Urinary bladder (tissue), 4 donors: ENCODE measurements at places on chromosomes 2 and 18.

DNA sequence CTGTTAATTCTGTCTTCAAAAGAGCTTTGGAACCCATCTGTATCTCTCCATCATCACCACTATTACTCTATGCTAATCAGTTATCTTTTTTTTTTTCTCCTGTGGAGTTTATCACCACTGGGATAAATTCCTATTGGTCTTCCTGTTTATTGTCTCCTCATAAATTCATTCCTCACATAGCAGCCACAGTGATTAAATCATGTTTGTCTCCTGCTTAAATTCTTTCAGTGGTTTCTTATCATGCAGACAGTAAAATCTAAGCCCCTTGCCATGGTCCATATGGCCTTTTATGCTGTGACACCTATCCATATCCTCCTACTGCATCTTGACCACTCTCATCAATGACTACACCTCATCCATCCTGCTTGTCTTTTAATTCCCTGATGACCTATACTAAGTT lies 239.8 kb upstream of the ZEB2 start:
- no peak for DNase-seq

DNA sequence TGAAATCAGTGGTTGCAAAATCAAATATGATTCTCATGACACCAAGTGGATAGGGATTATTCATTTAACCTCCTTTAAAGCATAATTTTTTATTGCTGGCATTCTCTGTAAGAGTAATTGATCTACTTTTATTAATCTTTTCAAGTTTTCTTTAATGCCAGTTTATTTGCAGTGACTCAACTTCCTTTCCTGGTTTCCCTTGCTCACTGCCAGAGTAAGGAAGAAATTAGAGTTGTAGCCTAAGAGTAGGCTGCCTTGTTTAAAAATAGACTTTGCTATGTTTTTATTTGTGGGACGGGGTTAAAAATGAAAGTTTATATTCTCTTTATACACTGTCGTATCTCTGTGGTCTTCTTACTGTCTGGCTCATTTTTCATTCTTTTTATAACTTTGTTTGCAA lies 148.6 kb downstream of the WDR7 start:
- no peak for DNase-seq

- DNase-seq: no peak
Observed at GRCh38 chr18:65990174-65990690, 239.4 kb downstream of the CDH7 start.

- DNase-seq: no peak
Observed at GRCh38 chr2:45883603-45884000, 232.1 kb downstream of the PRKCE start.

DNA sequence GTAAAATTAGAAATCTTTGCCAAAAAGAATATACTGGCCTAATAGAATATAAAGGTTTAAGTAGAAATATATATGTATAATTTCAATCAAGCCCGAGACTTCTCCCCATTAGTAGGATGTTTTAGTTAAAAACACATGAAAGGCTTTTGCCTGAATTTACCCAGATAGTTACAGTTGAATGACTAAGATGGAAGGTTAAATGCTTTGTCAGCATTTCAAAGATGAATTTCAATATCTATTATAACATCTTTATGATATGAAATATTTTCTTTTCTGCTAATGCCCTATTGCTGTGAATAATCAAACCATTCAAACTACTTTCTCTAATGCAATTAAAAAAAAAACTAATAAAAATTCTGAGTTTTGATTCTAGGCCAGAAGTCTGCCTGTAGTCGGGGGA lies 18.0 kb upstream of the ABCA12 start:
- DNase-seq: no peak

DNA sequence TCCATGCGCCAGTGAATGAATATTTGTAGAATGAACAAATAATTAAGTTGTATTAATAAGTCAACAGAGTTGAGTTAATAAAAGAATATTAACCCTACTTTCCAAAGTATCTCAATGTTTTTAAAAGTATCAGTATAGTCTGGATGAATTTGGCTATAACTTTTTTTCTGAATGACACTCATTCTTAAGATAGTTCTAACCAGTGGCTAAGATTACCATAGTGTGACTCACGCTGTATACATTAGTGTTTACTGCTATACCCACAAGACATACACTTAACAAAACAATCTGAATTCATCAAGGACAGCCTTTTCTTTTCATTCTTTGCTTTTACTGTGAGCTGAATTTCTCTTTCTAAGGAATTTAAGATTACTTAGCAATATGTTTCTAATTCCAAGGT lies 77.0 kb upstream of the PDE1A start:
- DNase-seq: no peak

DNA sequence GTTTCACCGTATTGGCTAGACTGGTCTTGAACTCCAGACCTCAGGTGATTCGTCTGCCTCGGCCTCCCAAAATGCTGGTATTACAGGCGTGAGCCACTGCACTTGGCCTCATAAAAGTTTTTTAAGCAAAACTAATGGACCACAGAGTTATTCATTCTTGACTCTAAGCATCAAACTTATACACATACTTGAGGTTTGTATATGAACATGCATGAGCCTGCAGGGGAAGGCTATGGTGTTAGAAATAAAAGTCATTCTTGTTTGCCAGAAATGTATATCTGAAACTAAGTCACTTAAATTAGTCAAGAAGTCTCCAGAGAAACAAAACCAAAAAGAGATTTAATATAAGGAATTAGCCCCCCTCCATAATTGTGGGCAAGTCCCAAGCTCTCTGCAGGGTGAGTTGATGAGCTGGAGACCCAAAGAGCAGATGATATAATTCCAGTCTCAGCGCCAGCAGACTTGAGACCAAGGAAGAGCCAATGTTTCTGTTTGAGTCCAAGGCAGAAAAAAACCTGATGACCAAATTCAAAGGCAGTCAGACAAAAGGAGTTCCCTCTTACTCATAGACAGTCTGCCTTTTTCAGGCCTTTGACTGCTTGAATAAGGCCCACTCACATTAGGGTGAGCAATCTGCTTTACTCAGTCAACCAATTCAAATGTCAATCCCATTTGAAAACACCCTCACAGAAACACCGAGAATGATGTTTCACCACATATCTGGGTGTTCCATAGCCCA lies 69.0 kb upstream of the DSG1 start:
- no peak for DNase-seq

GRCh38 chr2:10514273-10514672 lies 66.1 kb upstream of the ODC1 start:
- no peak for DNase-seq

DNA sequence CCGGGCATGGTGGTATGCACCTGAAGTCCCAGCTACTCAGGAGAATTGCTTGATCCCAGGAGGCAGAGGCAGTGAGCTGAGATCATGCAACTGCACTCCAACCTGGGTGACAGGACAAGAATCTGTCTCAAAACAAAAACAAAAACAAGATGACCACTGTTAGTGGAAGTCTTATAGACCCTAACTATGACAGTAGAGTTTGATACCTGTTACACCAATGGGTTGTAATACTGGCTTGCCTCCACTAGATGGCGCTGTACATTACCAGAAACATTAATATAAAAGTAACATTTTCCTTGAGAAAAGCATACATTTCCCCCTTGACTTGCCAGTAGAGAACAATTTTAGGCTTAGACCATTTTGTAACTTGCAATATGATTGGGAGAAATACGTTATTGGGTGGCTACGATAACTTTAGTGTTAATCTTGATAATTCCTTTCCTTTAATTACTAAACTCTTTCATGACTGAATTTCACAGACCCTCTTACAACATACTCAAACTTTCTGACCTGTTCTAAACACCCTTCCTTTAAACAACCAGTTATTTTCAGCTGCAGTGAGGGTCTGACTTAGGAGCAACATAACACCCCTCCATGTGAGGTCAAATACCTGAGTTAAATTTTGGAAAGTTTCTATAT lies 19.5 kb downstream of the SLC25A52 start:
- DNase-seq: no peak

DNA sequence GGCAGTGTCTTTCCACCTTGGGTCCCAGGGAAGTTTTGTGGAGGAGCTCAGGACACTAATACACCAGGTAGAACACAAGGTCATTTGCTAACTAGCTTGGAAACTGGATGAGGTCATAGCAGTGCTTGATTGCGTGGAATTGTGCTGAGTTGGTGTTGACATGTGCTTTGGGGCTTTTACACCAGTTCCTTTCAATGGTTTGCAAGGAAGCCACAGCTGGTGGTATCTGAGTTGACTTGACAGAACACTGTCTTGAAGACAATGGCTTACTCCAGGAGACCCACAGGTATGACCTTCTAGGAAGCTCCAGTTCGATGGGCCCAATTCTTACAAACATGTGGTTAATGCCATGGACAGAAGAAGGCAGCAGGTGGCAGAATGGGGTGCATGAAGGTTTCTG lies 5.9 kb downstream of the CTLA4 start:
- DNase-seq: no peak

DNA sequence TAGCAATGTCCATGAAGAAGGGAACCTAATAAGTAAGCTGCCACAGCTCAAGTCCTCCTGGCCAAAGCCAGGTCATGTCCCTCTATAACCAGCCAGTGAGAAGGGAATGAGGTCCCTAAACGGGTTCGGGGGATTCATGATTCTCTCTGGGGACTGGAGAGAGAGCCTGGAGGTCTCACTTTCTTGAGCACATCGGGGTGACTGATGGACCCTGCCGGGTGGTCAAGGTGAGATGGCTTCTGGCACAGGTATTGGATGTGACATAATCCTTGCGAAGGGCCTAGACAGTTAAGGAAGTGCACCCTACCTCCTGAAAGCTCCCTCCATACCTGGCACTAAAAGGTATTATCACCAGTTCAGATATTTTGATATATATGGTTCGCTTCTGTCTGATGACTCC lies 45.7 kb downstream of the HRH4 start:
- DNase-seq: no peak

GRCh38 chr2:135952891-135953290 lies 32.5 kb downstream of the DARS1 start:
- no peak for DNase-seq

GRCh38 chr18:61609131-61609530 lies 275.9 kb downstream of the CDH20 start:
- no peak for DNase-seq

GRCh38 chr18:64276311-64277090 lies 127.6 kb upstream of the LINC00305 start:
- DNase-seq: no peak

GRCh38 chr2:46010925-46011490 lies 286.2 kb upstream of the EPAS1 start:
- no peak for DNase-seq

DNA sequence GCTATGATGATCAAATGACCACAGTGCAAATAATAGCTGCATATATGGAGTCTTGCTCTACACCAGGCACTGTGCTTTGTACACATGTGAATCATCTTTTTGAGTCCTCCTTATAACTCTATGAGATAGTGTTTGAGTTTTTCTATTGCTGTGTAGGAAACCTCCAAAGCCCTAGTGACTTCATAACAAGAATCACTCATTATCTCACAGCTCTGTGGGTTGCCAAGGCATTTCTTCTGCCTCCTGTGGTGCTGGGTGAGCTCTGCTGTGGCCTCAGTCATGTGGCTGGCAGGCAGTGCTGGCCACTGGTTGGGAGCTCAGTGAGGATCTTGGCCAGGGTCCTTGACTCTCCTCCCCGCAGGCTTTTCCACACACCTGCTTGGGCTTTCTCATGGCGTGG lies 153.4 kb downstream of the CAPN13 start:
- no peak for DNase-seq

DNA sequence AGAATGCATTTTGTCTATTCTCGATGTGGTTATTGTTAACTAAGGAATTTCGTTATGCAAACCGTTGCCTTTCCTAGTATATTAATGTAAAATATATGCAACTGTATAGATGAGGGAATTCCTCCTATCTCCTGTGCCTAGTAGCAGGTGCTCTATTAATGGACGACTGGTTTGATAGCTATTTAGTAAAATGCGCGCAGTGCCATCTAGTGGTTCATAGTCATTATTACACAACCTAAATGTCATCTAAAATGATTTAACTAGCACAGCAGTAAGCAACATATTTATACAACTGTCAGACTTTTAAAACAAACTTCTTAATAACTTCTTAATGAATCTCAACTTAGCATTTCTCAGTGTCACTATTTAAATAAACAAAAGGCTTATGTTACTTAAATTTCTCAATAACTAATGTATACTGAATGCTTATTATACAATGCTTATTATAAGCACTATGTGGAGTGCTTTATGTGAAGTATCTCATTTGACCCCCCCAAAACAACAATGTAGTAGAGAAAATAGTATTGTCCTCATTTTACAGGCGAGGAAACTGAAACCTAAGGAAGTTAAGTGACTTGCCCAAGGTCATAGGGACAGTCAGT lies 77.9 kb downstream of the DTNA start:
- no peak for DNase-seq

- no peak for DNase-seq
Observed at GRCh38 chr2:219059375-219059724, 1.4 kb downstream of the IHH start.

GRCh38 chr2:21299411-21299810 lies 175.6 kb downstream of the TDRD15 start:
- DNase-seq: no peak

DNA sequence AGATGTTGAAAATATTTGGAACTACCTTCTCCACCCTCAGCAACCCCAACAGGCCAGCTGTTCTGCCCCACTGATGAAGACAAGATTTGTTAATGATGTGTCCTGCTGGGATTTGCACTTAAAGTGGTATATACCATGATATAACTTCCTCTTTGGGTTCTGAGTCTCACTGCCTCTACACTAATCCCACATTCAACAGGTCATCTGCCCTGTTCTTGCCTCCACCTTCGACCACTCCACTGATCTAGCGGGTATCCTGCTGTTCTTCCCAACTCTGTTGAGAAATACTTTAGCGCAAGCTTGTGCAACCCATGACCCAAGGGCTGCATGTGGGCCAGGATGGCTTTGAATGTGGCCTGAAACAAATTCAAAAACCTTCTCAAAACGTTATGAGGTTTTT lies 72.7 kb downstream of the LRP1B start:
- DNase-seq: no peak

DNA sequence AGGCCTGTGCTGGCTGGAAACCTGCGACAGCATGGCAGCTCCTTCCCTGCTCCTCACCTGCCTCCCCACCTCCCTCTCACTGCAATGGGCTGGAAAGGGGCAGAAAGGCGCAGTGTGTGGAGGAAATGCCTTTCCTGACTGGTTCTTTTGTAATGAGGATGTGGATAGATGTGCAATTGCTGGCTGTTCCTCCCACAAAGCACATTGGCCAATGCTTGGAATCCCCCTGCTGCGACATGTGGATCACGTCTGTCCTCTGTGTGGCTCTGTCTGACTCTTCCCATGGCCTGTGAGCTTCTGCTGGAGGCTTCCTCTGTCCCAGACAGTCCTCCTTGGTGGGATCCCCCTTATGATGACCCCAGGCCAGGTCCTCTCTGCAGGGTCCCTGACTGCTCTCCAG lies 172.5 kb downstream of the NCK2 start:
- DNase-seq: no peak

- DNase-seq: no peak
Observed at GRCh38 chr18:66110607-66111006, 359.8 kb downstream of the CDH7 start.
